NCI-H510A treated with DMSO at 0.1 percent for 48 hours (cell line): ENCODE measurements at places on chromosomes 2 and 18.

- DNase-seq = peak; percentile 27
These were observed 2.4 kb downstream of the HNRNPLL start for GRCh38 chr2:38600242-38600891.

DNA sequence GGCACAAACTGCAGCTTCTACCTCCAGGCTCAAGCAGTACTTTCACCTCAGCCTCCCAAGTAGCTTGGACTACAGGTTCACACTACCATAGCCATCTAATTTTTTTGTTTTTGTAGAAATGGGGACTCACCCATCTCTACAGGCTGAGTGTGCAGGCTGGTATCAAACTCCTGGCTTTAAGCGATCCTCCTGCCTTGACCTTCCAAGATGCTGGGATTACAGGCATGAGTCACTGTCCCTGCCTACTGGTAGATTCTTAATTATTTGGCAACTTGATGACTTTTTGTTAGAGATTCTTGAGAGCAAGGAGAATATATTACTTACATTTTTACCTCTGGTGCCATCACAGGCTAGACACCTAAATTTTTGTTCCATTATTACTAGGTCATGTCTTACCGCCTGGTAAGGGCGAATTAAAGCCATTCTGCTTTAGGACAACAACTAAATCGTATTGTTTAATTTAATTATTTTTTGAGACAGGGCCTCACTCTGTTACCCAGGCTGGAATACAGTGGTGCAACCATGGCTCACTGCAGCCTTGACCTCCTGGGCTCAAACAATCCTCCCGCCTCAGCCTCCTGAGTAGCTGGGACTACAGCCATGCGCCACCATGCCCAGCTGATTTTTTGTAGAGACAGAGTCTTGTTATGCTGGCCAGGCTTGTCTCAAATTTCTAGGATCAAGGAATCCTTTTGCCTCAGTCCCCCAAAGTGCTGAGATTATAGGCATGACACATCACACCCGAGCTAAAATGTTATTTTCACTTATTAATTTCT lies 15.7 kb downstream of the DYNC1I2 start:
- DNase-seq = no peak

- DNase-seq = no peak
These were observed 34.2 kb downstream of the TMEM17 start for GRCh38 chr2:62471816-62472215.

DNA sequence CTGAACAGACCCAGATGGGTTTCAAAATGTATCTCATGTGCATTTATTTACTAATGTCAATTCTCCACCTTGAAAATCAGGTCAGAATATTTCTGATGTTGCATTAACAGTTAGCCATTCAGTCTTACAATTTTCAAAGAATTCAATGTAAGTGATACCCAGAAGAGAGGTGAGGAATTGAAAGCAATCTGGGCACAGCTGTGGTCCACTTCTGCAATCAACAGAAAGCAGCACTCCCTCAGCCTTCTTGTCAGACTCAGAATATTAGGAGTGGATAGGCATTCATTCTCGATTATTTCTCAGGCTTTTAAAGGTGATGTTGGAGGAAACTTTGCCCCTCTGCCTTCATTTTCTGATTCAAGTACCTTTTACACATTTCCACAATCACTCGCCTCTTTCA lies 15.7 kb downstream of the CCL20 start:
- no peak for DNase-seq

- DNase-seq = no peak
These were observed 14.6 kb upstream of the NFATC1 start for GRCh38 chr18:79380816-79381806.

DNA sequence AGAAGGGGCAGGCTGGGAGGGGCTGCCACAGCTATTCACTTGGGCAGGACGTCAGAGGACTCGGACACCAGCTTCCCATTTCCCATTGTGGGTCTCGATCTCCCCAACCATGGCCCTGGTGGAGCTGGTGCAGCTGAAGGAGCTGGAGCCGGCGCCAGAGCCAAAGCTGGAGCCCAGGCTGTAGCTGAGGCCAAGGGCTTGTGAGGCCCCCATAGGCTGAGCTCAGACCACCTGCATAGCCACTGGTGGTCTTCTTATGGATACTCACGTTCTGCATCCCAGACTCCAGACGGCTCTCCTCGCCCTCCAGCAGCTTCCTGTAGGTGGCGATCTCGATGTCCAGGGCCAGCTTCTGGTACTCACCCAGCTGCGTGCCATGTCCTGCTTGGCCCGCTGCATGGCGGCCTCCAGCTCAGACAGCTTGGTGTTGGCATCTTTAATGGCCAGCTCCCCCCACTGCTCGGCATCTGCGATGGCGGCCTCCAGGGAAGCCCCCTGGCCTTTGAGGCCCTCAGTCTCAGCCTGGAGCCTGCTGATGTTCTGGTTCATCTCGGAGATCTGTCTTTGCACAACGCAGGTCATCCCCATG lies 6.0 kb upstream of the CDK5R2 start:
- DNase-seq = no peak

GRCh38 chr2:188425266-188425665 lies 133.6 kb downstream of the GULP1 start:
- no peak for DNase-seq

DNA sequence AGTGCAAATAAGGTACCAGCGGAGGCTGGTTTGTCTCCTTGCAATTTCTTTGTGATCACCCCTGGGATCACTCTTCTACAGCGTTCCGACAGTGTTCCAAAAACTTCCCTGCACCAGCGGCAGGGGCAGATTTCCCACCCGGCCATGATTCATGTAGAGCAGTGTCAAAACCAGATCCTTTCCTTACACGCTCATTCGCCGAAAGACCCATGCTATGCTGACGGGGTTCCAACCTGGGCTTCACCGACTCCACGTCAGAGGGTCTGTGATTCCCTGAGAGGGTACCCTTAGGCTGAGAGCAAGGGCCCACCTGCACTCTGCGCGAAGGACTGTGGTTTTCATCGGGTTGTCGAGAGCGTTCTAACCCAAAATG lies 423 bp upstream of the TTC27 start:
- DNase-seq = no peak

DNA sequence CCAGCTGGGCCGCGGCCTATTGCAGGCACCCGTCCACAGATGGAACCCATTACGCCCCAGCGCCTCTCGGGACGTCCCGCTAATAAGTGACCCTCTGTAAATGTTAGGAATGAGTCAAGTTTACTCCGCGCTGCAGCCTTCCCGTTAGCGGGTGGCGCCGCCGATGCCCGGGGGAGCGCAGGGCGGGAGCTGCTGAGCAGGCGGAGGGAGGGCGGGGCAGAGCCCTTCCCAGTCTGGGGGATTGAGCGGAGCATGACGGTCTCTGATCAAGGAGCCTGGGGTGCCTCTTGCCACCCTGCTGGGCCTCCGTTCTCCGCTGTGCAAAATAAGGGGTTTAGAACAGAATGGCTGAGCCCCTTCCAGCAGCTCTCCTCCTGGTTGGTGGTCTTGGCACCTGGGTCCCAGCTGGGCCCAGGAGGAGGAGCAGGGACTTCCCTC lies 10.5 kb downstream of the CROCC2 start:
- DNase-seq = no peak

- peak; percentile 96 for DNase-seq
These were observed 157.4 kb downstream of the FHOD3 start for GRCh38 chr18:36454848-36455458.

DNA sequence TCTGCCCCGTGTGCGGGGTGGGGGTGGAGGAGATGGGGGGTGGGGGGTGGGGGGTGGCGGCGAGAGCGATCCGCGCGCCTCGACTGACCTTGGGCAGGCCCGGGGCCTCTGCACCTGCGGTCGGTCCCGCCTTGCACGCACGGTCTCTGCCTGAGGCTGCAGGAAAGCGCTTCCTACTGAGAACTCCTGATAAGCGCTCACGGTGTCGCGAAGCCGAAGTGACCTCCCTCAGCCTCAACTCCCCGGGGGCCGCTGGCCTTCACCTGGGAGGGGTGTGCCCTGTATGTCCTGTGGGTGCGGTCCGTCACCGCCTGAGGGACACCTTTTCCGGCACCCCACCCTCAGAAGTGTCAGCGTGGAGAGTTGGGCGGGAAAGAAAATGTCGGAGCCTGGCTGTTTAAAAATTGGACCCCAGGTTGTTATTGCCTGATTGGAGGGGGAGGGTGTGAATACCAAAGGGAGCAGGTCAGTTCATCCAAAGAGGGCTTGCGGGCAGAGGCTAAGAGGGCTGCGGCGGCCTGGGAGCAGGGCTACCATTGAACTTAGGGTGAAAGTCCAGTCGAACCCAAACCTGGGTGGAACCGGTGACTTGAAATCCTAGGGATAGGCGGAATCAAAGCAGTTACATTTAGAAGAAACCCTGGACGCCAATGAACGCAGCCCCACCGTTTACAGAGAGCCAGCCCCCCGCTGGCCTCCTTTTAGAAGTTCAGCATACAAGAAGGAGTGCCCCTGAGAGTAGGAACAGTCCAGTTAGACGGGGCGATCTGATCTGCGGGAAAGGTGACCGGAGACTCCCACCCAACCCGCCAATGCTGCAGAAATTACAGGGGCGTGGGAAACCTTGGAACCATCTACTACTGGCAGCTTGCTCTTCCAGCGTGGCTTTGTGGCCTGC lies 1.2 kb downstream of the MAL start:
- DNase-seq = no peak

GRCh38 chr18:26792661-26793060 lies 72.8 kb downstream of the AQP4 start:
- DNase-seq = no peak

GRCh38 chr2:8857709-8858108 lies 20.3 kb upstream of the KIDINS220 start:
- no peak for DNase-seq

DNA sequence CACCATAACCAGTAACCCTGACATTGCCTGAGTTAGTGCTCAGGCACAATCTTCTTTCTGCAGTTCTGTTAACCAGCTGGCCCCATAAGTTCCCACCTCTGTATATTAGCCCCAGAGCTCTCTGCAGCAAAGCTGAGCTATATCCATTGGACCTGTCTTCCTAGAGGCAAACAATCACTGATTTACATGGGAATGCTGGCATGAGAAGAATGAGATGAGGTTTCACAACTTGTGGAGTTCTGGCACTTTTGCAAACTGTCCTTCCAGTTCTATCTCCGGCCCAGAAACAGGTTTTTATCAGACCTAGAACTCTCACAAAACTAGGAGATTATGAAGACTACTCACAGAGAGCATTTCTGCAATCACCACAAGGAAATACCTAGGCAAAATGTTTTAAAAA lies 7.9 kb upstream of the CCBE1 start:
- no peak for DNase-seq

- DNase-seq = no peak
These were observed 27.7 kb upstream of the ASB18 start for GRCh38 chr2:236291911-236292310.

DNA sequence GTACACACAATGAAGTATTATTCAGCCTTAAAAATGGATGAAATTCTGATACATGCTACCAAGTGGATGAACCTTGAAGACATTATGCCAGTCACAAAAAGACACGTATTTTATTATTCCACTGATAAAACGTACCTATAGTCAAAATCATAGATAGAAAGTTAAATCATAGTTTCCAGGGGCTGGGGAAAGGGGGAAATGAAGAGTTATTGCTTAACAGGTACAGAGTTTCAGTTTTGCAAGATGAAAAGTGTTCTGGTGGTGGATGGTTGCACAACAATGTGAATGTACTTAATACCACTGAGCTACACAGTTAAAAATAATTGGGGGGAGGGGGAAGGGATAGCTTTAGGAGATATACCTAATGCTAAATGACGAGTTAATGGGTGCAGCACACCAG lies 279.0 kb upstream of the STON1 start:
- no peak for DNase-seq

DNA sequence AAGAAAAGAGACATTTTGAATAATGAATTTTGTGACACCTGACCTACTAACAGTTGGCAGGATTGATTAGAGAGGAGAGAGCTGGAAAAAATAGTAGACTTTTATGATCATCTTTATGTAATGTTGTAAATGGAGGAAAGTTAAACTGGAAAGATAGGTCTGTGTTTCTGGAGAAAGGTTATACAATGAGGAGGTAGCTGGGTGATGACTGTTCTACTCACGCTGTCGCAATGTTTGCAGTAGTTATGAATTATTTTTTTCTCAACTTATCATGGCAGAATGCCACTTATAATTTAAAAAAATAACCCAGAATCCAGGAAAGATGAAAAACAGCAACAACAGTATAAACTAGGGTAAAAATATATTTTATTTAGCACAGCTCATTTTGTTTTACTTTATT lies 364.9 kb downstream of the SPAG16 start:
- DNase-seq = no peak

DNA sequence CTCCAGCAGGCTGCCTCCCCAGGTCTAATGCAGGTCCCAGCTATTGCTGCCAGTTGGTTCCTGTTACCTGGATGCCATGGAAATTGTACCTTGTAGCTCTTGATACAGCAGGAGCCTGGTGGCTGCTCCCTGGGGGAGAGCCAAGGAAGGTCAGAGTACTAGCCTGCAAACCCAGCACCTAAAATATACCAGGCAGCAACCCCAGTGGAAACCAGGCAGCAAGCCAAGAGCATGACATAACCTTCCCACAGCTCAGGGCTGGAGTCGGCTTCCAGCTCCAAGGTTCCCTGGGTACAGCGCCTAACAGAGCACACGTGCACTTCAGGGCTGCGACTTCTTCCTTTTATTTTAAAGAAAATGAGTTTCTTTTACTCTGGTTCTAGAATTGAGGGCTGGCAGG lies 30.3 kb downstream of the TNP1 start:
- DNase-seq = peak; percentile 52

GRCh38 chr2:120323214-120323613 lies 22.7 kb upstream of the INHBB start:
- DNase-seq = no peak
